ENCODE measurements at places on chromosomes 6 and 20.

DNA sequence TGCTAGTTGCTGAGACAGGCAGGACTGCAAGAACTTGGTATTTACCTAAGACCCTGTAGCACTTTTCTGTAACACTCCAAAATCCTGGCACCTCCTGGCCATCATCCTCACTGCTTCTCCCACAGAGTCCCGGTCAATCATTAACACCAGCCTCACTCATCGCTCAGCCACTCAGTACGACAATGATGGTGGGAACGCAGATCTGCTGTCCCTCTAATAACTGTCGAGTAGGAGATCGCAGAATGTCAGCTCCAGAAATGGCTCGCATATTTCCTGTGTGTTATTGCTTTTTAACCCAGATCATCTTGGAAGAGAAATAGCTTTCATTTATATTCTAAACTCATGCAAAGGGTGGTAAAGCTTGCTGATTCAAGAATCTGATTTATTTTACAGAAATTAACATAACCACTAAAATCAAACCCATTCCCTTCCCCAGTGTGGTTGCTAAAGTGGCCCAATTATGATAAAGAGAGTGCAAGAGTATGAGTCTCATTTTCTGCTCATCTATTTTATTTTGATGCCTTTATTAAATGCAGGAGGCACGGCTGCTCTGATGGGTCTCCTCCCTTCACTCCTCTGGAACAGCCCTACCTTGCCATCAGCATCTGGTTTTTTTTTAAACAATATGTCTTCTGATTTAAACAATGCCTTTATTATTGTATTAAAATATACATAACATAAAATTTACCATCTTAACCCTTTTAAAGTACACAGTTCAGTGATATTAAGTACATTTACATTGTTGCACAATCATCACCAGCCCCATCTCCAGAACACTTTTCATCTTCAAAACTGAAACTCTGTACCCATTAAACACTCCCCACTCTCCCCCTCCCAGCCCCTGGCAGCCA lies 28.3 kb upstream of the GGTLC1 start:
- DNase-seq = no peak

GRCh38 chr6:133100865-133101264 lies 140.3 kb upstream of the EYA4 start:
- no peak for DNase-seq

GRCh38 chr6:72621291-72622093 lies at the start of gene KCNQ5:
Gene KCNQ5, plus strand, starts transcription at chr6:72622064.
- no peak for DNase-seq

DNA sequence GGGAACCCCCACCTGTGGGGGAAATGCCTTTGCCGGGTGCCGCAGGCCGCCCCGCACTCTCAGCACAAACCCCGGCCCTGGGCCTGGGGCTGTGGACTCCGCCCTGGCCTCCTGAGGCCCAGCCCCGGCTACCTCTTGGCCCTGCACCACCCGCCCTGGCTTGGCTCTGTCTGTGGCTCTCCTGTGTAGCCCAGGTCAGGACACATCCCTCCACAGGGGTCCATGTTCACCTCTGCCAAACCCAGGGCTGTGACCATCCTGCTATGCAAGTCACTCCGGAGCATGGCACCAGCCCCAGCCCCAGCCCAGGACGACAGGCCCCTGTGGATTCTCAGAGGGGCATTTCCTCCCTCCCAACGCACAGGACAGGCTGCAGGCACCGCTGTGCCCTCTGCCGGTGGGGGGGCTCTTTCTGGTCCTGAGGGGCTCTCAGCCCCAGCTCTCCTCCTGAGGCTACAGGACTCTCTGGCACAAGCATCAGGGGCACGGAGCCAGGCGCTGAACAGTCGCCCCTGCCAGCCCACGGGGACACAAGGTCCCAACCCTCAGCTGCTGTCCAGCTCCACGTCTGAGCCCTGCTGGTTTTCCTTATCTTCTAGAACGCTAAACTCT lies 45.7 kb downstream of the TAF4 start:
- no peak for DNase-seq

GRCh38 chr6:132000296-132000695 lies 49.1 kb upstream of the CCN2 start:
- no peak for DNase-seq

- no peak for DNase-seq
Observed at GRCh38 chr6:73400656-73401055, 6.0 kb downstream of the DDX43 start.

DNA sequence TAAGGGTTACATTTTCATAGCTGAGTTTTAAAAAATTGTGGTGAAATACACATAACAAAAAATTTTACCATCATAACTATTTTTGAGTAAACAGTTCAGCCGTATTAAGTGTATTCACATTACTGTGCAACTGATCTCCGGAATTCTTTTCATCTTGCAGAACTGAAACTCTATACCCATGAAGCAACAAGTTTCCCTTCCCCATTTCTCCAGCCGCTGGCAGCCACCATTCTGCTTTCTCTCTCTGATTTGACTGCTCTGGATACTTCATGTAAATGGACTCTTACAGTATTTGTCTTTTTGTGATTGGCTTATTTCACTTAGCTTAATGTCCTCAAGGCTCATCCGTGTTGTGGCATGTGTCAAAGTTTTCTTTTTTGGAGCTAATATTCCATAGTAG lies 341.6 kb downstream of the QKI start:
- no peak for DNase-seq

DNA sequence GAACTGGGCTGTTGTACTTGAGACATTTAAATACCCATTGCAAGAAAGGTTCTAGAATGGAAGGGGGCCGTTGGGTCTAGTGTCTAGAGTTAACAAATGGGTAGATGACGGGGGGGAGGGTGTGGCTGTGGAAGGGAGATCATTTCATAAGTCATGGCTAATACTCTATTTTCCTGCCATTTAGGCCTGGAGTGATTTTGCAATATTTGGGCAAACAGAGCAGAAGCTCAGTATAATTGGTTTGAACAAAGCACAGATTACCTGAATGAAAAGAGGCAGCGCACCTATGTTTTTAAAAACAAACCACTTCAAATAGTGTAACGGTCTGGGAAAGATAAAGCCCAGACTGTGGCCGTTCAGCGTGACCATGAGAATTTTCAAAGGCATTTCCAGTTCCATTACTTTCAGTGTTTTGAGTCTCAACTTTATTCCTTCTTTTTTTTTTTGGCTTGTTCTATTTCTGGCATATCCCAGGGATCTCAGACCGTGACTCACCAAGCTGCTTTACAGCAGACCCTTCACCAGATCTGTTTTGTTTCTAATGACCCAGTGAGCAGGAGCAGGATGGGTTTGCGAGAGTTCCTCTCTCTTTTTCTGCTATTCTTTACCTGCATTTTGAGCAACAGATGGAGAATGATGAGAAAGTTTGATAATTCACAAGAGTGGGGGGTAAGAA lies 73.7 kb downstream of the LYRM2 start:
- DNase-seq = no peak

- DNase-seq = no peak
Observed at GRCh38 chr20:33673410-33674293, 576 bp downstream of the NECAB3 start.

- no peak for DNase-seq
Observed at GRCh38 chr6:5331845-5332442, 70.6 kb downstream of the FARS2 start.

DNA sequence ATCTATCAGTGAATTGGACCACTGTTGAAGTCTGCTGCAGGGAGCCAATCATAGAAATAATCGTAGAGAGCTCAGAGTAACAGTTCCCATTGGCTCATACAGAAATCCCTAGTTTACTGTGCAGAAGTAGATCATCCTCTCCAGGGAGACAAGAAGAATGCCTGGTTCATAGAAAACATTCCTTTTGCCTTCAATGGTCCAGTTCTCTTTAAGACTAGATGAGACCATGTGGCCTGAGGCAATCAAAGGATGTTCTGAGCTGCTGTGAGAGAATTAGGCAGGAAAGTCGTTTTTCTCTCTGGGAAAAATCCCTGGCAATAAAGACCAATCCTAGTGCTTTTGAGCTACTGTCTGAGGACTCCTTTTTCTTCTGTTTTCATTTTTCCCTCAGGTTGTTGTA lies 208.4 kb downstream of the CENPW start:
- DNase-seq = no peak

DNA sequence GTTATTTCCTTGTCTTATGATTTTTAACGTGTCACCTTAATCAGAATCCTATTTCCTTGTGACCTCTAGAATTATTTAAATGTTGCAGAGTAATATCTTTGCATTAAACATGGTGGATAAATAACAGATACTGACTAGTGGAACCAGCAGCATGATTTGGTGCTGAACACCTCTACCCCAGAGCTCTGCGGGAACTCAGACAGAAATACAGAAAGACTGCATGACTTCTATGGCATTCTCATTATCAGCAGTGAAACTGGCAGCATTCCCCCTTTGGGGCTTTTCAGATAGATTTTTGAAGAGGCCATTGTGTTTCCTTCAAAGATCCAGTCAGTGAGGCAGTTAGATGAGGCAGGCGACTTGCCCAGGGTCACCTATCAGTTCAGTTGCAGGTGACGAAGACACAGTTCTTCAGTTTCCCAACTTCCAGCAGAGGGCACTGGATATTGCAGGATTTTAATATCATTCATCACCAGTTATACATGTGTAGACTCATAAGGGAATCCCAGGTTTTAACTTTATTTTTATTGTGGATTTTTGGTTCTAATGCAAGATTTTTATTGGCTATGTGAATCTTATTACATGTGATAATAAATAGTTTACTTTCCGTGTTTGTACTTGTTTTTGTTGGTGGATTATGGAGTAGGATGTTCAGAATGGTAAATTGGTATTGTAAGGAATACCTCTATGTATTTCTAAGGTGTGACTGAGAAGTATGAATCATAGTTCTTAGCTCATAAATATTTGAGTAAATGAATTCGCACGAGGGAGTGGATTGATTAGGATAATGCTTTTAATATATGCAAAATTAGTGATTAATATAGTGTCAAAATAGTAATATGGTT lies 81.3 kb downstream of the AFDN start:
- peak; percentile 13 for DNase-seq

- no peak for DNase-seq
Observed at GRCh38 chr6:24105191-24105590, 20.8 kb upstream of the NRSN1 start.

GRCh38 chr6:214428-214827 lies 77.9 kb upstream of the DUSP22 start:
- DNase-seq = no peak

- no peak for DNase-seq
Observed at GRCh38 chr6:4180652-4181255, 45.4 kb upstream of the ECI2 start.

- no peak for DNase-seq
Observed at GRCh38 chr6:43113431-43114260, 37.5 kb downstream of the PTK7 start.

DNA sequence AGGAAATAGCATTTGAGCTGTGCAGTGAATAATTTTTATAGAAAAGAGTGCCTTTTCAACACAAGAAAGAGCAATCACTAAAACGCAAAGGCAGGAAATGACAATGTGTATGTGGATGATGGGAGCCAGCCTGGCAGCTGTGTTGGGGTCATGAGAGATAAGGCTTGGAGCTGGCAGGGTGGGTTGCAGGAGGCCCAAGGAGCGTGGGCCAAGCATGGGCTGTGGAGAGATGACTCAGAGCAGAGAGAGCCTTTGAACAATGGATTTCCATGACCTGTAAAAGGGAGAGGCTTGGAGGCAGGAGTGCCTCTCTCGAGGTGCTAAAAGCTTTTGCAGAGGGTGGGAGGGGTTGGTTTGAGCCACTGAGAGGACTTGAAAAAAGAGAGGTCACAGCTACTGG lies 6.6 kb upstream of the TBC1D7 start:
- no peak for DNase-seq

DNA sequence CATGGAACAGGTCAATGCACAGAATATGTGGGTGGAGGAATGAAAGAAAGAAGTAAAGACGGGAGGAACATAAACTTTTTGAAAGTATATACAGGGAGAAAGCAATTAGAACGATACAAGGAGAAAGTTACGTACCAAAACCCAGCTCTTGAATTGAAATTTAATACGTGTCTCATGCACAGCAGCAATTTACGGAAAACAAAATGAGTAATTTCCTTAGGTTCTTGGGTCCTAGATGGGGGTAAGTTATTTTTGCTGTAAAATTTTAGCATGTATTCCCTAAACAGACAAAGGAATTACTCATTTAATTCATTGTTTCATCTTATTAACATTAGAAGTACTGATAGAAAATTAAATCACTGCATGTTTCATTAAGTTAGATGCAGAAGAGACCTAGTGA lies 75.8 kb downstream of the PDE10A start:
- no peak for DNase-seq

GRCh38 chr20:41161886-41162285 lies 24.5 kb downstream of the PLCG1 start:
- peak; percentile 21 for DNase-seq

- no peak for DNase-seq
Observed at GRCh38 chr6:108846628-108847027, 1.6 kb upstream of the ARMC2 start.

GRCh38 chr6:81562169-81562568 lies 190.3 kb downstream of the TENT5A start:
- DNase-seq = no peak

GRCh38 chr6:3929281-3929798 lies 80.2 kb downstream of the FAM50B start:
- no peak for DNase-seq

- DNase-seq = no peak
Observed at GRCh38 chr6:119303164-119303887, 46.2 kb downstream of the MAN1A1 start.

GRCh38 chr6:106084106-106084988 lies 1.8 kb upstream of the PRDM1 start:
- no peak for DNase-seq

DNA sequence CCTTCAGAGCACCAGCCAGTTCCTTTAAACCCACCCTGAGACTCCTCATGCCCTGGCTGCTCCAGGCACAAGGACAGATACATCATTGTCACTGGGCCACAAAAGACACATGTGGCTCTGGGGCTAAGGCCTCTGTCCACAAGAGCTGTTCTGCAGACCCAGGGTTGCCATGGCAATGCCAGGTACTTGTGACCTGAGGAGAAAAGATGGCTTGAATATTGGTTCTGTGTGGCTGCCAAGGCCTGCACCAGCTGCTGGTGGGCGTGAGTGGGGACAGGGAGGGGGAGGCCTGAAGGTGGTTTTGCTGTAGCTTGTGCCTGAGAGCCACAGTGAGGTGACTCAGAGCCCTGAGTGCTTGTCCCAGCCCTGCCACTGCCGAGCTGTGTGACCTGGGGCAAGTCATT lies 31.8 kb downstream of the SAYSD1 start:
- DNase-seq = no peak

DNA sequence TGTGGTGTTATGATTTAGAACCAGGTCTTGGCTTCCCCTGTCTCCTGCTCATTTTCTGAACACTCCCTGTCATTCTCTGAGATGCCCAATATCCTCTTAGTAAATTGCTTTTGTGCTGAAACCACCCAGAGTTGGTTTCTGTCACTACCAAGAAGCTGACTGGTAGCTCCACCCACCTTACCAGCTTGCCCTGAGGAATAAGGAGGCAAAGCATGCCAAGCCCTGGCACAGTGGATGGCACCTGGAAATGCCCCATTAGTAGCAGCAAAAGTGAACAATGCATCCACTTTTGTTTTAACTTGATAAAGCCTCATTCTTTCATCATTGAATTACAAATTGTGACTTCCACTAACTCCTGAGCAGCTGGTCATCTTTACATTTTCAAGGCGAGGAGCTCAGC lies 157.7 kb downstream of the CDC5L start:
- no peak for DNase-seq

Measured in hippocampal formation (tissue), 2 donors.